ENCODE measurements at places on chromosomes 13 and 19. TPM values are rescaled to one million over a fixed set of nuclear protein-coding genes. Genes with fewer than 3 reads are reported as not detected.

PSG11 gene
- total RNA-seq = not detected

DNA sequence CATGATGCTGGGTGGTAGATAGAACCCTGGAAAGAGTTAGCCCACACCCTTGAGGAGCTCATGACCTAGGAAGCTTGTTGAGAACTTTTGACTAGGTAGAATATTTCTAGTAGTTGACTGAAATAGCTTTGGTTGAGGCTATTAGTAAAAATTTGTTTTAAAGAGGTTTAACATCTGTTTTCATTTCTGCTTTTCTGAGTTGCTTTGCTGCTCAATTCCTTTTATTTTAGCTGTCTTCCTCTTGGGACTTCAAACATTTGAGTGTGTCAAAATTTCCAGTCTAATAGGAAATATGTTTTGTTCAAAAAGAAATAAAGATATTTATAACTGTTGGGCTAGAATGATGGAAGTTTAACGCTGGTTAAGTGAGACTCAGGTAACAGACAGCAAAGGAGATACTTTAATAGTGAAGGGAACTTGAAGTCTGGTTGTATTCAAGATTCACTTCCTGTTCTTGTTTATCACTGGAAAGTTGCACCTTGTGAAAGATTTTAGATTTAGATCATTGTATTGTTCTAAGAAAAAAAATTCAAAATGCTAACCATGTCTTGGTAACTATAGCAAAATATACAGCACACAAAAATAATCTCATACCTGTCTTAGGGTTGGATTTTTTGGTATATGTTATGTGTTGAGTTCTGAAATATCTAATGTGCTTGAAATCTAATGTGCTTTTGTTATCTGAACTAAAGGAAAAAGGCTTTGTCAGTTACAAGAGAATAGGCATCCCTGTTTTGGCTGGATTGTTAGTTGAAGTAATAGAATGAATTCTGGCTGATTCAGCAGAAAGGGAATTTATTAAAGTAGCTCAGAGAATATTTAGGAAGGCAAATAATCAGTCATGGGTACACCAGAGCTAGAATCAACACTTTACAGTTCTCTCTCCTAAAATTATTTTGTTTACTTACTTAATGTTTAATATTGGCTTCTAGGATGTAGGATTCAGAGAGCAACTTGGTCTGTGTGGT is 24.4 kb upstream of the GPR18 start:
- no peak for DNase-seq

DNA sequence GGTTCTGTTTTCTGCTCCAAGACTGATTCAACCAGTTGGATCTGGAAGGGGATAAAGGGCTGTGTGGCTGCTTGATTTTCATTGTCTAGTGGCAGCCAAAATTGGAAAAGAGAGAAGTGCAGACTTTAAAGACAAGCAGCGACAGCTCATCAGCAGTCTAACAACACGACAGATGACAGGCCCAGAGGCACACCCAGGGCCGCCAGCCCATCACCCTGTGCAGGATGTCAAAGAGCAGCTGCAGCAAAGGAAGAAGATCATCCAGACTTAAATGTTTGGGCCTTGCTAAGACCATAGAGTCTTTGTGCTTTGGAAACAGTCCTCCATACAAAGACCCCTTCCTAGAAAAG is 421.0 kb upstream of the KLF12 start:
- no peak for DNase-seq

GRCh38 chr19:18594096-18594823 is 5.7 kb downstream of the REX1BD start:
- DNase-seq = peak; percentile 79

DNA sequence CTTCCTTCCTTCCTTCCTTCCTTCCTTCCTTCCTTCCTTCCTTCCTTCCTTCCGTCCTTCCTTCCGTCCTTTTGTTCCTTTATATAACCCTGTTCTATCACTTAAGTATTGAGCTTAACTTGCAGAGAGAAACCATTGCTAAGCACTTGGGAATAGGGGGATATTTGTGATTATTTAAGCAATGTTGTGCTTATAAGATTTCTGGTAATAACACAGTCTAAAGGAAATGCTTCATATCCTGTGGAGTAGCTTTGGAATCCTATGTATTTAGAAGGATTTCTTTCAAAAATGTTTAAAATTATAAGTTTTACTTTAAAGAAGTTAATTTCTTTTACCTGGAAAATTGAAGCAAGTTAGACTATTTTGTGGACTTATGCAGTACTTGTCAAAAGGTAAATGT is 209.8 kb downstream of the PCCA start:
- DNase-seq = no peak

SIRT6 gene
- 215 TPM for total RNA-seq

ZNF667 gene
- 0.82 TPM for total RNA-seq

SHD gene
- total RNA-seq = 7.6 TPM

HSPB6 gene
- 185 TPM for total RNA-seq

DNA sequence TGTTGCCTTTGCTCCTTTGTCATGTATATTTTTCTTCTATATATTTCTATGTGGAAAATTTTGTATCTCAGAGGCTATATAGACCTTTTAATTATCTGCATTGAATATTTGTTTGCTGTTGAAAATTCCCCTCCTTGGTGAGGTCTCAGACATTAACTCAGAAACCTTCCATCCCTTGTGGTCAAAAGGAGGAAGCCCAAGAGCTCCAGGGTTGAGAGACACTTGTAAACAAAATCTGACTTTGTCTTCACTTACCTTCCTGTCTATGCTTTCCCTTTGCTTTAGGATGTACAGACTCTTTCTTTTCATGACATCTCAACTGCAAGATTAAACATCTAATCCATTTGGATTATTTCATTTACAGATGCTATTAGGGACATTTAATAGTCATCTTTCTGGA is 157.5 kb downstream of the PCDH20 start:
- no peak for DNase-seq

CYP4F8 gene
- not detected for total RNA-seq

DNA sequence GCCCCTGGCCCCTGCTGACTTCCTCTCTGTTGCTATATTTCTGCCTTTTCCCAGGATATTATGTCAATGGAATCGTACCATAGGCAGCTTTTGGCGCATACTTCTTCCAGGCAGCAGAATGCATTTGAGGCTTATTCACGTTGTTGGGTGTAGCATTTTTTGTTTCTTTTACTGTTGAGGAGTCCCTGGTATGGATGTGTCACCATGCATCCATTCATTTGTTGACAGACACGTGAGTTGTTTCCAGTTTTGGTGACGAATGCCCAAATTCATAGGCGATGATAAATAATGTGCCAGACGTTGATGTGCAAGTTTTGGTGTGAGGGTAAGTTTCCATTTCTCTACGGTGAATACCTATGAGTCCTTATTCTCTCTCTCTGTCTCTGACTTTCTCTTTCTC is 5.0 kb downstream of the NFILZ start:
- no peak for DNase-seq

GRCh38 chr19:10424011-10424637 is 3.8 kb downstream of the PDE4A start:
- DNase-seq = peak; percentile 86

DNA sequence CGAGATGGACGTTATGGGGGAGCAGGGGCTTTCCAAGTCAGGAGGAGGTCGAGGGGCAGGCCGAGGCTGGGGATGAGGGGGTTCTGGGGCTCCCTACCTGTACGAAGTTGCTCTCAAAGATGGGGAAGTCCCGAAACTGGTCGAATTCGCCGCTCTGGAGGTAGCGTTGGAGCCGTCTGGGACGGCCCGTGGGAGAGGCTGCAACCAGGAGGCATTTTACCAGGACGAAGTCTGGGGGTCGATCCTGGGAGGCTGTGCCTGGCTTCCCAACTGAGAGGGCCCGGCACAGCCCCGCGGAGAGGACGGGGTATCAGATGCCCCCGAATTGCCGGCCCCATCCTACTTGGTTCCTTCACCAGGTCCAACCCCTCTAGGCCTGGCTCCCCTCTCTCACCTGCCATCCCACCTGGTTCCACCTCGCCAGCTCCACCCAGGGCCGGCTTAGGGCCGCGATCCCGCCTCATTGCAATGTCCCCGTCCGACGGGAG is 527 bp upstream of the EMC10 start:
- DNase-seq = no peak

MAP2K2 gene
- total RNA-seq = 199 TPM

GRCh38 chr13:94233401-94233800 is 246.1 kb downstream of the DCT start:
- DNase-seq = no peak

METTL21C gene
- total RNA-seq = not detected

DNA sequence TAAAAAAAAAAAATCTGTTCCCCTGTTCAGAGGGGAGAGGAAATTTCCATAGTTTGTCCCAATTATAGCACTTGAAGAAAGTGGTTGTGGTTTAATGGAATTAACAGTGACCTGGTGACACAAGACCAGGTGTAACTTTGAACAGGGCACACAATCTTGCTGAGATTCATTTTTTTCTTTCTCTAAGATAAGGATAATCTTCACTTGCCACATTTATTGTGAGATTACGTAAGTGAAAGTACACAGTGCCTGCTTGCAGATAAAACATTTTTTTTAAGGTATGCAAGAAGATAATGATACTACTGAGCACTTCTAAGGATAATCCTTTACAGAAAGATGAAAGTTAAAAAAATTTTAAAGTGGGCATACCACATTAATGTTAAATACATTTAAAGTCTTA is 448.1 kb downstream of the DIAPH3 start:
- no peak for DNase-seq

DNA sequence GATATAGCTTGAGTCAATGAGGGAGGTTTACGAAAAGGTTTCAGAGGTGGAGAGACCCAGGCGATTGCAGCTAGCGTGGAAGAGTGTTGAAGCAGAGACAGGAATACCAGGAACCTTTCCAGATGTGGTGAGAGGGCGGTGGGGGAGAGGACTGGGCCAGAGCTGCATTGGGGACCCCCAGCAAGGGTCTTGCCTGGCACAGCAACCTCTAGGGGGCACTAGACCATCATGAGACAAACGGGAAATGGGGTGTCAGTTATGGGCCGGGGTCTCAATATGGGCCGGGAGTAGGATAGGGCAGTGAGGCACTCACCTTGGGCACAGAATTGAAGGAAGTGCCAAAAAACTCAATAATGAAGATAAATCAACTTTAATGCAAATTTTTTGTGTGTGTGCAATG is 2.1 kb upstream of the LRP3 start:
- DNase-seq = no peak

GRCh38 chr13:71089056-71089455 is 777.9 kb downstream of the DACH1 start:
- DNase-seq = no peak

DNA sequence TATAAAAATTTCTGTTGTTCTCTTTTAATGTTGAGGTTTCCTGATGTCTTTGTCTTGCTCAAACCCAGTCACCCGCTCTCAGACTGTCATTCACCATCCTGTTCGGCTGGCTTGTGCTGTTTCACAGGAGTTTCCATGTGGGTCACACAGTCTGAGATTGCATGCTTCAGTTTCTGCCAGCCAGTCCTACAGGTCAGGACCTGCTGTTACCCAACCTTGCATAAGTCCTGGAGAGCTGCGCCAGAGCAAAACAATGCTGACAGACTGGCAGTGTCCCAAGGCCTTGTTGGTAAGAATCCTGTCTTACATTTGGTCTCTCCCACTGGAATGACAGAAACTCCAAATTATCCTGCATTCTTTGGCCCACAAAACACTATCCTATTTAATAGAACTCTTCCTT is 340.0 kb upstream of the SLITRK5 start:
- DNase-seq = no peak

BBC3 gene
- total RNA-seq = 10.9 TPM

SLC5A5 gene
- total RNA-seq = not detected

EDDM13 gene
- not detected for total RNA-seq

- DNase-seq = peak; percentile 70
These were observed 4.4 kb upstream of the KCNN4 start for GRCh38 chr19:43784981-43785808.

CD177 gene
- total RNA-seq = 12.1 TPM

DNA sequence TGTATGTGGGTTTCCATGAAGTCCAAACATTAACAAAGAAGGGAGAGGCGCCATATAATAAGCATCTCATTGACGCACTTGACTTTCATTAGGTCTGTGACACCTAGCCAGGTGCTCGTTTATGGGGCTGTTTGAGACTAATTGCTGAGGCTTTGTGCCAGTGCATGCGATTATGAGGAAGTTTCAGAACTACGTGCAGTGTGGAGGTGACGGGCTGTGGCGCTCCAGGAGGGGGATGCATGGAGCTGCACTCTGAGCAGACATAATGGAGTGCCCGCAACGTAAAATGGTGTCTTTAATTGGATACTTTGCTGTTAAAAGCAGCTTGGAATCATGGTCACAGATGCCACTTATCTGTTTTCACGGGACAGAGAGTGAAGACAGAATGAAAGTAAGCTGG is 223.2 kb downstream of the FGF9 start:
- peak; percentile 78 for DNase-seq

GRCh38 chr13:105804561-105805190 is 730.8 kb downstream of the EFNB2 start:
- no peak for DNase-seq

DNA sequence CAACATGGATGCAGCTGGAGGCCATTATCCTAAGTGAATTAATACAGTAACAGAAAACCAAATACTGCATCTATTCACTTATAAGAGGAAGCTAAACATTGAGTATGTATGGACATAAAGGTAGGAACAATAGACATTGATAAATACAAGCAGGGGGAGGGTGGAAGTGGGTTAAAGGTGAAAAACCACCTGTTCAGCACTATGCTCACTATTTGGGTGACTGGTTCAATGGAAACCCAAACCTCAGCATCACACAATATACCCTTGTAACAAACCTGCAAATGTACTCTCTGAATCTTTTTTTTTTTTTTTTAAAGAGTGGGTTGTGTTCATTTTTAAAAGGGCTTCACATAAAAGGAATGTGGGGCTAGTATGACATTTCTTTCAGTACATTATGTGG is 26.9 kb upstream of the CPB2 start:
- DNase-seq = no peak

DNA sequence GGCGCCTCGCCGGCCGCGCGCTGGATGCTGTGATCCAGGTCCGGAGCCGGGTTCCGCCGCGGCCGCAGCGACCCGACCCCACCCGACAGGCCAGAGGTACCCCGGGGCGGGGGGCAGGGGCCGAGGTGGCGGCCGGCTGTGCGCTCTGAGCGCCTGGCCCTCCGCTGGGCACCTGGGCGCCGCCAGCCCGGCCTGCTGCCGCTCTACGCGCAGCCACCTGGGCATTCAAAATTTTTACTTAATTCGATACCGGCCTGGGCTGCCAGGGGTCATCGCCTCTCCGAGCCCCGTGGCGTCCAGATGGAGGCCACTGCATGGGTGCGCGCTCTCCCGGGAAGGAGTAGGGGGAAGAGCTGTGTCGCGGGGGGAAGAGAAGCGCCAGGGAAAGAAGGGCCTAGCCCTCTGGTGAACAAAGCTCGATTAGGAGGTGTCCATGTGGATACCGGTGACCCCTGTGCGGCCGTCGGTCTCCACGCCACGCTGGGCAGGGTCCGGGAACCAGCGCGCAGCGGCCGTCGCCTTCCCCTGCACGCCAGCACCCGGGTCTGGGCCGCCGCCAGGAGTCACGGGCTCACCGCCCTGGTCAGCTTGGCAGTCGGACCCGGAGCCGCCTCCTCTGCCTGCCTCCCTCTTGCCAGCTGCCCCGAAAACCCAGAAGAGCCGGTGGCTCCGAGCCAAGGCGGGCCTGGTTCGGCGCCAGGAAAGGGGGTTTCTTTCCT is 666 bp downstream of the BIVM start:
- peak; percentile 26 for DNase-seq

GRCh38 chr19:22807061-22807835 is 23.3 kb upstream of the ZNF99 start:
- no peak for DNase-seq
